ENCODE measurements at places on chromosomes 5 and 9.

DNA sequence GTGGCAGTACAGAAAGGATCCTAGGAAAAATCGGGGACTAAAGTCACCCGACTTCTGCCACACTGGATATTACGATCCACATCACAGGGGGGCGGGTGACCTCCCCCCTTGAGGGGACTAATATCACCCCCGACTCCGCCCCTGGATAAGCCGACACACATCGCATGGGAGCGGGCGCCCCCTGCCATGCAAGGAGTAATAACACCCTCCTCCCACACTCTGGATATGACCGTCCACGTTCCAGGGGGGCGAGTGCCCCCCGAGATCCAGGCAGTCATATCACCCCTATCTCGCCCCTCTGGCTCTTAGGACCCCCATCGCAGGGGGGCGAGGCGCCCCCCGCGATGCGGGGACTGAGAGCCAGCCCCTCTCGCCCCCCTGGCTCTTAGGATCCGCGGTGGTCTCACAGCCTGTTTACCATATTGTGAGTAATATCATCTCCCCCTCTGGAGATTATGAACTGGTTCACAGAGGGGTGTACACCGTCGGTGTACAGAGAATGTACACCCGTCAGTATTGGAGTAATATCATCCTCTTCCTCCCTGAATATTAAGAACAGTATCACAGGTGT lies 423.0 kb downstream of the DIRAS2 start:
- peak; percentile 47 for DNase-seq

DNA sequence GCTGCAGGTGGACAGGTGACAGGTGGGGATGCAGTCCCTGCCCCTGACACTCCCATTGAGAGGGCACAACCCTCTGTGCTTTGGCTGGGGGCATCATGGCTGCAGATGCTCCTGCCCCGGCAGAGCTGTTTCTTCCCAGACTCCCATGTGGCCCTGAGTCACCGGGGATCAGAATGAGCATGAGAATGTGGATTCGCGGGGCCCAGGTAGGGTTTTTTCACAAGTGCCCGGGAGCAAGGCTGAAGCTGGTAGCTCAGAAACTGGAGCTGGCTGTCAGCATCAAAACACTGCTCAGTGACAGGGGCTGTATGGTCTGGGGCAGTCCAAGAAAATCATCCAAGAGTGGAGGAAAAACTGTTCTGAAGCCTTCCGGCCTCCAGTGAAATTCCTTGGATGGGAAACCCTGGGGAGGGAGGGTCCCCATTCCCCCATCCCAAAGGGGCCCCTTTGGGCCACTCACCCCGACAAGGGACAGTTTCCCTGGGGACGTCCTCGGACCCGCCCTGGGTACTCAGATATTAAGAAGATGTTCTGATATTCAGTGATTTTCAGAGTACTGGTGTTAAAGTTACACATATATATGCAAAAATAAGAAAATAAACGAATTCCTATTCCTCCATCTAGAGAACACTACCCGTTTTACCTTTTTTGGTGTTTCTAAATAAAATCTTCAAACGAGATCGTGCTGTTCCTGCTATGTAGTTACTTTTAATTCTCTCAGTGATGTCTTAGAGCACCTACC lies 120.1 kb upstream of the LPCAT1 start:
- peak; percentile 14 for DNase-seq

GRCh38 chr5:53924392-53924791 lies 364.0 kb downstream of the NDUFS4 start:
- DNase-seq = no peak

DNA sequence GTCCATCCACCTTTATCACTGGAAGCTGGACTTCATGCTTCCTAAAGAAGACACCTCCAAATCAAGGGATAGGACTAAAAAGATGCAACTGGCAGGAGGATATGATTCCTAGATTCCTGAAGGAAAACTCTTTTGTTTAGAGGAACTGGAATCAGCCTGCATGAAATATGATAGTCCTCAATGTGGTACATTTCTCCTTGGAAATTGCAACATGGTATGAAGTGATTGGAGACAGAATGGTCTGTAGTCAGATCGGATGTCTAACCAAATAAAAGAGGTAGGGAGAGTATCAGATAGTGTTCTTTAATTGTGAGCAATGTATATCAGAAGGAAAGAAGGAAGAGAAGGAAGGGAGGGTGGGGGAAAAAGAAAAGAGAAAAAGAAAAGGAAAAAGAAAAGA lies 116.1 kb upstream of the FSTL4 start:
- DNase-seq = no peak

GRCh38 chr9:133057006-133057405 lies 4.8 kb upstream of the CEL start:
- peak; percentile 67 for DNase-seq

GRCh38 chr5:86565197-86565789 lies 52.4 kb upstream of the COX7C start:
- DNase-seq = no peak

GRCh38 chr5:175015028-175015685 lies 290.8 kb downstream of the MSX2 start:
- DNase-seq = no peak

- no peak for DNase-seq
Observed at GRCh38 chr5:97601651-97602050, 418.6 kb upstream of the RIOK2 start.

- no peak for DNase-seq
Observed at GRCh38 chr9:127109212-127109711, 13.2 kb downstream of the ANGPTL2 start.

DNA sequence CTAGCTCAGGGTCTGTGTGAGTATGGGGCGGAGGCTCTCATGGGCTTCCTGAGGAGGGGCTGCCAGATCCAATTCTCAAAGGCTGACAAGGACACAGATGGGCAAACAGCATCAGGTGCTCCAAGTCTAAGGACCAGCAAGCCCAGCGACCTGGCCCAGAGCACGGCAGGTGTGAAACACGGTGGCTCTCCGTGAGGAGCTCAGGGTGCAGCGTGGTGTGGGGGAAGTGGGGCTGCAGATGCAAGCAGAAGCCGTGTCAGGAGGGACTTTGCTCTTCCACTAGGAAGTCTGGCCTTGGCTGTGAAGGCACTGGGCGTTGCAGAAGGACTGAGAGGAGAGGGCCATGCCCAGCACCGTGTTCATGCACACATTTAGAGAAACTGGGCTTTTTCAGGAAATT lies 420.0 kb downstream of the GADD45G start:
- DNase-seq = no peak

GRCh38 chr9:8622871-8623270 lies 823.3 kb upstream of the DMAC1 start:
- no peak for DNase-seq

DNA sequence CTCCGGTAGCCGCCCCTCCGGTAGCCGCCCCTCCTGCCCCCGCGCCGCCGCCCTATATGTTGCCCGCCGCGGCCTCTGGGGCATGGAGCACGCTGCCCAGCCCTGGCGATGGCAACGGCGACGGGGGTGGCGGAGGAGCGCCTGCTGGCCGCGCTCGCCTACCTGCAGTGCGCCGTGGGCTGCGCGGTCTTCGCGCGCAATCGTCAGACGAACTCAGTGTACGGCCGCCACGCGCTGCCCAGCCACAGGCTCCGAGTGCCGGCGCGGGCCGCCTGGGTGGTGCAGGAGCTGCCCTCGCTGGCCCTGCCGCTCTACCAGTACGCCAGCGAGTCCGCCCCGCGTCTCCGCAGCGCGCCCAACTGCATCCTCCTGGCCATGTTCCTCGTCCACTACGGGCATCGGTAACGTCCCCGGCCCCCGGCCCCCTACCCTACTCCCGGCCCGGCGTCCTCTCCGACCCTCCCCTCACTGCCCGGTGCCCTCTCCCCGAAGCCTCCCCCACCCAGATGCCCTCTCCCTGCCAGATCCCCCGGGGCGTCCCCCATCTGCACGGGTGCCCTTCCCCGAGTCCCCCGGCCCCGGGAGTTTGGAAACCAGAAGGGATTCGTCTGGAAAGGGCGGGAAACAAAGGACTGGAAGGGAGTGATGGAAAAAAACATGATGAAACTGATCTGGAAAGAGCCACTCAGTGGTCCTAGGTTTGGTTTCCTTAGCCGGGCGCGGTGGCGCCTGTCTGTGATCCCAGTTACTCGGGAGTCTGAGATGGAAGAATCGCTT lies 417 bp downstream of the SRD5A1 start:
- DNase-seq = no peak

DNA sequence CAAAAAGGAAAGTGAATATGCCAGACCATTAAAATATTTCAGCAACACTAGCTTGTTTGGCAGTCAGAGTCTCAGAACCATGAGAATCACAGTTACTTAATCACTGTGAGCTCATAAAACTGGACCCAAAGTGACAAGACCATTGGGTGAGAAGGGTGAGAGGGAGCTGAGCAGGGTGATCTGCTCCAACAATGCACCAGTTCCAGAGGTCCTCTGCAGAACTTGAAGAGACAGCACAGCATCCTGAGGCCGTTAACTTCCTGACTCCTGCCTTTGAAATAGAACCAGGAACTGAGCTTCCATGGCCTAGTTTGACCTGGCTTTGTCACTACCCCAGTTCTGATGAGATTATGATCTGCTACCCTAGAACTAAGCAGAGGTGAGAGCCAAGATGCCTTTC lies 57.4 kb downstream of the NFIB start:
- no peak for DNase-seq

- peak; percentile 87 for DNase-seq
Observed at GRCh38 chr5:132466433-132467286, 23.9 kb downstream of the IRF1 start.

DNA sequence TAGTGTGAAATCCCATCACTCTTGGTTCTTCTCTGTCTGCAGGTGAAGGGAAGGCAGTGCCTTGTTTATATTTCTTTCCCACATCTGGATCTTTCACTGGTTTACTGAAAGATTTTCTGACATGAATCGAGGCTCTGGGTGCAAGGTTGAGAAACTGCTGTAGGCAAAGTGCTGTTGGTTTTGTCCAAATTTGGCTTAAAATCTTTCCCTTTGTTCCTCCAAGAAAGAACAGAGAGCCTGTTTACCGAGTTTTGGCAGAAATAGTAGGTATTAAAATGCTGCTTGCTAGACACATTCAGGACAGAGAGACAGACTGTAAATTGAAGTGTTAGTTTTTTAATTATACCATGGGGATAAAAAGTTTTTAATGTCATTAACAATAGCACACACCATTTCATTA lies 21.5 kb downstream of the SKP2 start:
- no peak for DNase-seq

- peak; percentile 50 for DNase-seq
Observed at GRCh38 chr9:5326893-5327548, 12.7 kb downstream of the RLN1 start.

DNA sequence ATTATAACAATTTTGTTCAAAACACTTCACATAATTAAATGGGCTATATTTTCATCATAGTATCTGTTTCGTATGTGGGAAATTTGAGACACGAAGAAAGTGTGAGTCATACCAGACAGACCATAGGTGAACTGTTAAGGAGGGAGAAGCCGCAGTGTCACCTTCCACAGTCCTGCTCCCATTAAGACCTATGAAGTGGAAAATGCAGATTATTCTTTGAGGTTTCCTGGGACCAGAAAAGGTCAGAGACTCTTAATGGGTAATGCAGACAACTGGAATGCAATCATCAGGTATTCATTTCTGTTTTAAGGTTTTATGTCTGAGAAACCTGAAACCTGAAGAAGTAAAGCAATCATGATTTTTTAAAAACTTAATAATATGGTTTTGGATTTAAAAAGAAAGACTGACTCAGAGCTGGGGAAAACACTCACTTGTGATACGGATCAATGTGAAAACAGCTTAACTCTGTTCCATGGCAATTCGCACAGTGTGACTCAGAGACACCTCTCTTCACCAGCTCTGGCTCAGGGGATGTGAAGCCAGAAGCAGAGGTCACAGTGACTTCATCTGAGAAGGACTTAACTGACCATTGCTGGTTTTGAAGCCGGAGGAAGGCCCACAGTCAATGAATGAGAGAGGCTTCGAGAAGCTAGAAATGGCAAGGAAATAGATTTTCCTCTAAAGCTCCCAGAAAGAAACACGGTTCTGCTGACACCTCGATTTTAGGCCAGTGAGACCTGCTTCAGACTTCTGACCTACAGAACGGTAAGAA lies 17.2 kb upstream of the GCNT1 start:
- DNase-seq = no peak
